ENCODE measurements at places on chromosomes 7 and 10.

GRCh38 chr7:19107356-19108146 is 9.9 kb downstream of the TWIST1 start:
- no peak for DNase-seq

DNA sequence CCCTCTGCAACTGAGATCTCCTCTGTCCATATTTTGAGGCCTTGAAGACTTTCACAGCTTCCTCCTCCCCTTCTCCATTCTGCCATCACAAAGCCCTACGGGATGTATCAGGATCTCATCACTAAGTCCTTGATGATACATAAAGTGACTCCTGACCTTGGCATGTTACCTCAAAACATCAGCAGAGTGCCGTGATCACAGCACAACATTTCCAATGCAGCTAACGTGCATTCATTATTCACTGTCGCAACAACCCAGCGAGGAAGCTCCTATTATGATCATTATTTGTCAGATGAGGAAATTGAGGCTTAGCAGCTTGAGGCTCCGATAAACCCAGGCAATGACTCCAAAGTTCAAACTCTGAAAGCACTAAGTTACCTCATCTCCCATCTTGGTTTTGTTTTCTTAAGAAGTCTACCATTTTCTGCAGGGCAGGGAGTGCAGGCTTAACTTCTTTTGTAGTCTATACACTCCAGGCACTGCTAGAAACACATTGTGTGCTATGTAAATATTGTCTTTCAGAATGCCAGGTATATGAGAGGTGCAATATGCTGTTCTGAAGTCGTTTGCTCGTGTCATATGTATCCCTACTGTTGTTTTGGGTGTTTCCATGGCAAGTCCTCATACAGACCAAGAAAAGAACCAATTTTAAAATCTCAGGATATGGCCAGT is 80.6 kb upstream of the C1QL3 start:
- DNase-seq = no peak

GRCh38 chr10:22631646-22632278 is 82.6 kb downstream of the PIP4K2A start:
- no peak for DNase-seq

DNA sequence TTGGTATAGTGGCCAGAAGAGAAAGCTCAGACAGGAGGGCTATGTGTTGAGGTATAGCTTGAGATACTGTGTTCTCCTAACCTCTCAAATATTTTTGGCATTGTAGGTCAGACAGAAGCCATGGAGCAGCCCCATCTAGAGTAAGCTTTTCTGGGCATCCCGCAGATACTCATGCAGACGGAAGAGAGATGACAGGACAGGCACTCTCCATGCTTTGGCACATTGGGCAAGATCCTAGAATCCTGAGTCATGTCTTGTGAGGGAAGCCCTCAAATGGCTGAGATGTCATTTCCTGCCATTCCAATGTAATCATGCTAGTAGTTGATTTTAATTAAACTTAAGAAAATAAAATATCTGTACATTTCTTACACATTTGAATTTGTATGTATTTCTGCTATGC is 16.8 kb upstream of the KIF20B start:
- DNase-seq = no peak

GRCh38 chr7:41134300-41135255 is 568.3 kb downstream of the INHBA start:
- DNase-seq = no peak

DNA sequence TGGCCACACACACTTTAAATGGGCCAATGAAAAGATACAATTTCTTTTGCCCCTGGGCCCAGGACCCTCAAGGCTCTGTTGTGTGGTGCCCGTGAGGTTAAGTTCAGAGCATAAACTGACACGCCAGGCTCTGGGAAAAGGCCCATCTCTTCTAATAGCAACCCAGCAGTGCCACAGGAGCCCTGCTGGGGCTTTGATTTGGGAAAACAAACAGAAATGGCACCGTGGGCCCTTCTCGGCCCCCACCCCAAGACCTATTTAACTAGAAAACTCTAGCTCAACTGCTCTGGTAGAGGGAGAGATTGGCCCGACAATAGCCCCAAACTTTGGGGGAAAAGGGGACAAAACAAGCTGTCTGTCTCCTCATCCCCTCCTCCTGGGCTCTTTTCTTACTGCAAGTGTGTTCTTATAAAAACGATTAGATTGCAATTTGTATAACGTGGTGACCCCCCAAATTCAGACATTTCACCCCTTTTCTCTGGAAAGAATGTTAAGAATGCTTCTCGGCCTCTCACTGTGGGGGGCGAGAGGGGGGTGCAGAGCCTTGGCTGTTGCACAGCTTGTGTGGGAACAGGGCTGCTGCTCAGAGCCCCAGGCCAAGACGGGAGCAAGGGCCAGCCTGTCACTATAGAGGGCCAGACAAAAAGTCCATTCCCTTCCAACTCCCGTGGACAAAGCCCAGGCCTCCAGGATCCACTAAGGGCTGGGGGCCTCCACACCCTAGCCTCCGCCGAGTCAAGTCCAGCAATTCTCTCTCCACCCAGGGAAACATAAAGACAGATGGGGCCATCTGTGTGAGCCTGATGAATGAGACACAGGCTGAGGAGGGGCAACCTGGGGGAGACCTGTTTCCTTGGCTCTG is 26.8 kb downstream of the DPCD start:
- no peak for DNase-seq

DNA sequence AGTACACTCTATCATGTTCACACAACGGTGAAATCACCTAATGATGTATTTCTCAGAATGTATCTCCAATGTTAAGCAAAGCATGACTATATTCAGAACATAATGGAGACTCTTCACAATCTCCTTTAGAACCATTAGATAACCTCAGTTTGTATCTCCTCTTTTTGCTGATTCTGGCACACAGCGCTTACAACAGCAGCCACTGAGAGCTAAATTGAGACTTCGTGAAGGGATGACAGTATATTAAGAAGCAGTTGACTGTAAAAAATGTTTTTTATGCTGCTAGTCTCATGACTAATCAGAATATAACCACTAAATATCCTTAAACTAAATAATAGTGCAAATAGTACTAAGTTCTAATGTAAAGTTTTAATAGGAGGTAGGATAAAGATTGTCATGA is 46.9 kb downstream of the KMT2E start:
- DNase-seq = no peak

DNA sequence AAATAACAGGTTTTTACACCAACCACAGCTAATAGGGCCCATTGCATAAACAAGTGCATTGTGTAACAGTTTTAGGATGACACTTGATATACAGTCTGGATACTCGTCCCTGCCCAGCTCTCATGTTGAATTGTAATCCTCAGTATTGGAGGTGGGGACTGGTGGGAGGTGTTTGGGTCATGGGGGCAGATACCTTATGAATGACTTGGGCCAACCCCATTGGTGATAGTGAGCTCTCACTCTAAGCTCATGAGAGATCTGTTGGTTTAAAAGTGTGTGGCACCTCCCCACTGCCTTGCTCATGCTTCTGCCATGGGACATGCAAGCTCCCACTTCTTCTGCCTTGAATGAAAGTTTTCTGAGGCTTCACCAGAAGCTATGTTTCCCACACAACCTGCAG is 136.7 kb downstream of the PDE1C start:
- no peak for DNase-seq

DNA sequence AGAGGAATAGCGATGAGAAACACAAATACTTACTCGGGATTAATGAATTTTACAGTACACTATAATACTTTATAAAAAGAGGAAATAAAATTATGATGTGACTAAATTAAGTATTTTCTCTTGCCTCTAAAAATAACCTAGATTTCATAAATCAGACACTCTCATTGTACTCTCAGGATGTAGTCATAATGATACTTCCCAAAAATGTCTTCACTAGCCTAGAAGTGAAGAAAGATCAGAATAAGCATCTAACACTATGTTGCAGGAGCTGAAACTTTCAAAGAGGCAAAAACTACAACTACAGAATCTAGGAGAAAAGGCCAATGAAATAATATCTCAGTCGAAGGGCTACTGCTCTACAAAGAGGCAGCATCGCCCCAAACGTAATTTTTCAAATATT is 49.4 kb downstream of the DNAJC1 start:
- no peak for DNase-seq

DNA sequence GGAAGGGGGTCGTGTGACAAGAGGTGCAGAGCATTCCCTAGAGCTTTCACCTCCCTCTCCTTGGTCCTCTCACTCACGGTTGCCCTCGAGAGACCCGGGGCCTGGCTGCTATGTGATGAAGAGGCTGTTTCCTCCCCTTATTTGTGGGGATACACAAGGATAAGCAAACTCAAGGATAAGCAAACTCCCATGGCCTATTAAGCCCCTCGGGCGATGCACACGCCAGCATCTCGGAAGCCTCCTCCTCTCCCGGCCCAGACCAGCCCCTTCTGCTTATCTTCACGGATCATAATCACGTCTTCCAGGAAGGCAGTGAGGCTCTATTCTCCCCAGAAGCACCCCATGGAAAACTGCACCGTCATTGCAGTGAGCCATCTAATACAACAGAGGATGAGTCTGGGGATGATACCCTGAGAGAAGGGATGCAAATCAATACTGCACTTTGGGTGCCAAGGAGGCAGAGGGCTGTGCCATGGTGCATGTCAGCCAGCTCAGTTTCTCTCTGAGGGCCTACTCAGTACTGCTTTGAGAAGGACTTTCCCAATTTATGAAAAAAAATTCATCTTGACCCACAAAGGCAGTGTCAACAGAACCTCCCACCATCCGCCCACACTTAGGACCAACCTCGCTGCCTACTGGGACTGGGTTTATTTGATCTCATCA is 22.2 kb downstream of the TMEM273 start:
- no peak for DNase-seq

DNA sequence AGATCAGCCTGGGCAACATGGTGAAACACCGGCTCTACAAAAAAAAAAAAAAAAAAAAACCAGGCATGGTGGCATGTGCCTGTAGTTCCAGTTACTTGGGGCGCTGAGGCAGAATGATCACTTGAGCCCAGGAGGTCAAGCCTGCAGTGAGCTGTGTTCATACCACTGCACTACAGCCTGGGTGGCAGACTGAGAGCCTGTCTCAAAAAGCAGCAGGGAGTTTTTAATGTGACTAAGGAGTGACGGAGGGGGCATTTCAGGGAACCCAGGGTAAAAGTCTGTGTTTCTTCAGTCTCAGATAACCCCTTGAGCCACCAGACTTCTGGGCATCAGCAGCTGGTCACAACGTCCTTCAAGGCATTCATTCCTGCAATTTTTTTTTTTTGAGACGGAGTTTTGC is 2.2 kb upstream of the C10orf95 start:
- no peak for DNase-seq

DNA sequence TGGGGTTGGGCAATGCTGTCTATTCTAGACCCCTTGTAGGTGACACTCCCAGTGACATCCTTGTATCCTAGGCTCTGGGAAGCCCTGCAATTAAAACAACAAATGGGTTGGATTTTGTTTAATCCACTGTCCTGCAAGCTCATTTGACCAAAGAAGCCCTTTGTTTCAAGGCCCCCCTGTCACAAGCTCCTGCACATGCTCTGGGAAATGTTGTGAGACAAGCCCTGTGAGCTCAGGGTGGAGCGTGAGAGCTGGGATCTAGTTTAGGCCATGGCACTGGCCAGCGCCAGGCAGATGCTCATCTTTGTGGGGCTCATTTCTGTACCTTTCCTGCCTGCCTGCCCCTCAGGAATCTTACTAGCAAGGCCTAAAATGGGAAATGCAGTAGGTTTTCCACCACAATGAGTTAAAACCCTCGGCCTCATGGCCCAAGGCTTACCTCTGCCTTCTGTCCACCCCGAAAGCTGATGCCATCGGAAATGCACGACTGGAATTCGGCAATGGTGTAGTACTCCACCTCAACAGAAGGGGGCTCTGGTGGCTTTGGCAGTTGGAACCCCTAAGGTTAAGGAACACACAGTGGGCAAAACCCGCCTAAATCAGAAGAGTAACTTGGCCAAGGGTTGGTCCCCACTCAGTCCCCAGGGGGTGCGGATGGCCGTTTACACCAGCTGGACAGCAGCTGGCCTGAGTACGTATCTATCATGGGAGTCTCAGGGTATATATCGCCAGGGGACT is 112.0 kb downstream of the NEURL1 start:
- DNase-seq = no peak

DNA sequence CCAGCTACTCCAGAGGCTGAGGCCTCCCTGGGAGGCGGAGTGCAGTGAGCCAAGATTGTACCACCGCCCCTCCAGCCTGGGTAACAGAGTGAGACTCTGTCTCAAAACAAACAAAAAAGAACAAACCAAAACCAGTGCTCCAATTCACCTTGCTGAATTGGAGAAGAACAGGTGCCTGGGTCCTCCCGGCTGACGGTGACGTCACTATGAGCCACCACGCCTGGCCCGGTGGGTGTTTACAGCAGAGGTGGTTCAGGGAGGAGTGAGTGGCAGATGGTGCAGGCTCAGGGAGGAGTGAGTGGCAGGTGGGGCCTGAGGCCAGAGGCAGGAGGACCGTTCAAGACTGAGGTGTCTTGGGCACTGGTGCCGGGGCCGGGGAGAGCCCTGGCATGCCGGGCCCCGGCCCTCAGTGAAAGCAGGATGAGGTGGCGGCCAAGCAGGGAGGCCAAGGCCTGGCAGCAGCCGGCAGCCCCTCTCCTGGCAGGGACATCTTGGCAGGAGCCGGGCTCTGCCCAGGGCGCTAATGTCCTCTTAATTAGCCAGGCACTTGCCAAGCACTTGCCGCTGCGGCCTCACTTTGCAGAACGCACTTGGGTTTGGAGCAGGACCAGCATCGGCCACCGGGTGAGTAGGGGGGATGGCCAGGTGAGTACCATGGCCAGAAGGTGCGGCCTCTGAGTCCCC is 162.8 kb upstream of the TNRC18 start:
- no peak for DNase-seq

GRCh38 chr10:114905450-114905849 is 32.5 kb upstream of the TRUB1 start:
- DNase-seq = no peak

DNA sequence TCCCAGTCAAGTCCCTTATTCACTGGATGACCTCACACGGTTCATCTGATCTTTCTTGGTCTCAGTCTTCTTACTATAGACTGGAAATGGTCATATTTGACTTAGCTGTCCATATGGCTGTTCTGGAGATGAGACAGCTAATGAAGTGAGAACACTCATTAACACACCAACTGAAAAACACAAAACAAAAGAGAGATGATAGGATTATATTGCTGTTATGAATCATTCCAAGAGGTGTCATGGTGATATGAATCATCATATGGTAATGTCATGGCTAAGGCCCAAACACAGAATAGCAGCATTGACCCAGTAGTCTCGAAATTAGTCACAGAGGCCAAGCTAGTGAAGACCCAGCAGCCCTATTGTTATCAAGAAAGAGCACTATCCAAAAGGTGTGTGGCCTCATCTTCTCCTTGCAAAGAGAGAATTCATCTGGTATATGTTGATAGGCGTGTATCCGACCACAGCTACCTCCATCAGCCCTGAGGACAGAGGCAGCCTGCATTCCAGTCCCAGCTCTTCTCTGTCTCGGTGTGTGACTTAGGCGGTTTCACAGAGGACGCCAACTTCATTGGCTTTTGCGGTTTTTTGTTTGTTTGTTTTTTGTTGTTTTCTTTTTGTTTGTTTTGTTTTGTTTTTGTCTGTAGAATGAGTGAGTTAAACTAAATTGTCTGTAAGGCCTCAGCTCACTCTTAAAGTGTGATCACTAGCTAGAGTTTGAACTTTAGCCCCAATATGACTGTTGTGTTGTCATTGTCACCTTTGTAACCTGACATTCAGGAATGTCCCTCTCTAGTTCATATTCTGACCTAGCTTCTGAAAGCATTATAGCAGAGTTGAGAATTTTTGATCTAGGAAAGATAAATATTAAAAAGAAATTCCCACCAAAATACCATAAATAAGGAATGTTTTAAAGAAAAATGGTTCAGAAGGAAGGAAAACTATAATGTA is 97.4 kb upstream of the PDCD4 start:
- peak; percentile 44 for DNase-seq

GRCh38 chr10:43598446-43598845 is 7.8 kb upstream of the ZNF485 start:
- no peak for DNase-seq

GRCh38 chr10:47335906-47336305 is 12.3 kb upstream of the RBP3 start:
- no peak for DNase-seq
